ENCODE measurements at places on chromosomes 2 and 18.
A peak's percentile ranks its signal among the peaks of the same experiment; 100 is the strongest.

- no peak for DNase-seq
Observed at GRCh38 chr18:59689756-59690155, 7.5 kb downstream of the CCBE1 start.

DNA sequence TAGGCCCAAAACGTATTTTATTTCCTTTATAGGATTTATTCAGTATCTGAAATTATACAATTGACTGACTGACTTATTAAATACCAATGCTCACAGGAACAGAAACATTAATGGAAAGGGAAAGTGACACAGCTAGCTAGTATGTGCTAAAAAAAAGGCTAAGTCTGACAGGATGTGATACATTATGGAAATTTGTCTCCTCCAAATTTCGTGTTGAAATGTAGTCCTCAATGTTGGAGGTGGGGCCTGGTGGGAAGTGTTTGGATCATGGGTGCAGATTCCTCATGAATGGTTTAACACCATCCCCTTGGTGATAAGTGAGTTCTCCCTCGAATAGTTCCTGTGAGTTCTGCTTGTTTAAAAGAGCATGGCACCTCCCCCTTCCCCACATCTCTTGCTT lies 70.6 kb upstream of the WDR75 start:
- DNase-seq = no peak

DNA sequence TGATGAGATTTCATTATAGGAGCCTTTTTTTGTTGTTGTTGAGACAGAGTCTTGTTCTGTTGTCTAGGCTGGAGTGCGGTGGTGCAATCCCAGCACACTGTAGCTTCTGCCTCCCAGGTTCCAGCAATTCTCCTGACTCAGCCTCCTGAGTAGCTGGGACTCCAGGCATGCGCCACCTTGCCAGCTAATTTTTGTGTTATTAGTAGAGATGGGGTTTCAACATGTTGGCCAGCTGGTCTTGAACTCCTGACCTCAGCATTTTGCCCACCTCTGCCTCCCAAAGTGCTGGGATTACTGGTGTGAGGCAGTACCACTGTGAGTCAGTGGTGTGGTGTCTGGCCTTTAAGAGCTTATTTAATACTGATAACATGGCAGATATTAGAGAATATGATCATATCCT lies 60.1 kb downstream of the MOB4 start:
- peak; percentile 12 for DNase-seq

GRCh38 chr2:9543557-9543956 lies 12.1 kb downstream of the ADAM17 start:
- DNase-seq = no peak

- DNase-seq = no peak
Observed at GRCh38 chr18:24362757-24363156, 34.9 kb downstream of the OSBPL1A start.

Data from adipocyte (in vitro differentiated cells).